NCI-H2107 (cell line): ENCODE measurements at places on chromosomes 6 and 20.

GRCh38 chr6:168794491-168794890 is 353.5 kb downstream of the SMOC2 start:
- DNase-seq = no peak

DNA sequence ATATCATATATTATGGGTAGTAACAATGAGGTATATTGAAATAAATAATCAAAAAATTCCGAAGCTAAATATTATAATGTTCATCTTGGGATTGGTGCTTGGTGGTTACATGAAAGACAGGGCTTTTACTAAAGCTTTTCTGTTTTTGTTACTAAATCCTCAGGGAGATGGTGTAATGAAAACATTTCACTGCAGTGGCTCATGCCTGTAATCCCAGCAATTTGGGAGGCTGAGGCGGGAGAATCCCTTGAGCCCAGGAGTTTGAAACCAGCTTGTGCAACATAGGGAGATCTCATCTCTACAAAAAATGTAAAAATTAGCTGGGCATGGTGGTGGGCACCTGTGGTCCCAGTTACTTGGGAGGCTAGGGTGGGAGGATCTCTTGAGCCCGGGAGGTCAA is 42.9 kb downstream of the AFG1L start:
- no peak for DNase-seq

DNA sequence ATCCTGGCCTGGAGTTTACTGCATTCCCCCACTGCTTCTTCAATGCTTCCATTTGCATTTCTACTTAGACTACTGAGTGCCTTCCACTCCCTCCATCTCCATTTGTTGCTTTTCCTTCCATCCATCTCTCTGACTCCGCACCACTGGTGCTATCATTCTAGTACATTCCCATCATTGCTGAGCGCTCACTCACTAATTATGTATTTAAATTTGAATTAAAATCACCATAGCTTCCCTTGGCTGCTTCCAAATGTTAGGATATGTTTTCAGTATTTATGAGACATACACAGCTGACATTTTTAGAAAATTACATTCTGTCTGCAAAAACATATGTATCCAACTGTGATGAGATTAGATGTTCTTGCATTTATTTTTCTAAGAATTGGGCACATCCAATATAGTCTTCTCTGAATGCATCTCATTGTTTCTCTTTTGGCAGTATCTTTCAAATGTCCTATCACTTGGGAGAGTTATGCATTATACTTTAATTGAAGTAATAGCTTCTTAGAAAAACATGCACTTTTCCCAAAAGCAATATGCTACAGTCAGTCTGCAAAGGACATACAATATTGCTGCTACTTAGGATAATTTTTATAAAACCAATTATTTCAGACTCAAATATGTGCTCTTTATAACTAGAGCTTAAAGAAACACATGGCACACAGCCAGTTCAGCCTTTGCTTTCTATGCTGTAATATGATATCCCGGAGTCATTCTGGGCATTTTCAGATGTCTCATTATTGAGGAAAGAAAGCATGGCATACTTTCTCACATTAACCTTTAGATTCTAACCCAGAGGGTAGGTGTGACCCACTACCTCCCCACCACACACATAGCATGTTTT is 12.1 kb upstream of the COL21A1 start:
- DNase-seq = no peak

GRCh38 chr20:16647875-16648597 is 74.8 kb upstream of the KIF16B start:
- no peak for DNase-seq

- DNase-seq = no peak
Measured at GRCh38 chr6:165056292-165056691, 253.1 kb downstream of the C6orf118 start.

DNA sequence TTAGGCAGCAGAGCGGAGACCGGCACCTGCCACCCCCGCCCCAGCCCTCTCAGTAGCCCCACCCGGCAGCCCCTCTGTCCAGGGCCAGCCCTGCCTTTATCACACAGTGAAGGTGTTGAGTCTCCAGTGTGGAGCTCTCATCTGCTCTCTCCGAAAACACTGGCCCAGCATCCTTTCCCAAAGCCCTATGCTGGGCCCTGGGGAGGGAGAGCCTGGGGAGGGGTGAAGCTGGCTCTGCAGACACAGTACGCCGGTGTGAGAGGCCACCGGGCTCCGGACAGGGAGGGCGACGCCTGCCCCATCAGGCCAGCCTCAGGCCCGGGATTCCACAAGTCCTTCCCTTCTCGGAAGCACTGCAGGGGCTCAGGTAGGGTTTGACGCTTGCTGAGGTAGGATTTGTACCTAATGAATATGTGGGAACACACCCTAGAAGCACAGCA is 186.9 kb downstream of the ERMARD start:
- DNase-seq = no peak

GRCh38 chr20:36093025-36093803 is 61.3 kb upstream of the EPB41L1 start:
- no peak for DNase-seq

DNA sequence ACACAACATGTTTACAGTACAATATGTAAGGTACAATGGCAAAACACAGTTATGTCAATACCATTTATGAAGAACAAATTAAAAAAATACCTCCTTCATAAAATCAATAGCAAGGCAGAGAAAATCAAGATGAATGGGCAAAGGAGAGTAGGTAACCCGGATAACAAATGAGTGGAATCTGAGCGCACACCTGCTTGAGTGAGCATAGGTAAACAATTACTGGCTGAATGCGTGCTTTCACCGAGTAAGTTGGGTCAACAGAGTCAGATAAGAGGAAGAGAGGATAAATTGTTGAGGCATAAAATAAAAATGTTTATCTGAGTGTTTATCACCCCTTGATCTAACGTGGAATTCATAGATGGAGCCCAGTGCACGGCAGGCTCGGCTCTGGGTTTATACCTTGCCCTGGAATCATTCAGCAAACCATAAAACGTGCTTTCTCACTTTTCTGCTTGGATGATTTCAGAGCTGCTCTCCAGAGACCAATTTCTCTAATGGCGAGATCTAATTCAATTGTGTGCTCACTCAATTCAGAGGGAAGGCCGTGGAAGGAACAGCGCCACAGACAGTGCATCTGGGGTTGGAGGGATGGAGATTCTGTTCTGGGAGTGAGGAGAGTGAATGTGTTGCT is 224.8 kb upstream of the MAP3K7 start:
- DNase-seq = peak; percentile 69

- DNase-seq = no peak
Measured at GRCh38 chr6:16057446-16057845, 71.4 kb upstream of the MYLIP start.

GRCh38 chr20:47144463-47144862 is 212.0 kb downstream of the ZMYND8 start:
- DNase-seq = no peak

DNA sequence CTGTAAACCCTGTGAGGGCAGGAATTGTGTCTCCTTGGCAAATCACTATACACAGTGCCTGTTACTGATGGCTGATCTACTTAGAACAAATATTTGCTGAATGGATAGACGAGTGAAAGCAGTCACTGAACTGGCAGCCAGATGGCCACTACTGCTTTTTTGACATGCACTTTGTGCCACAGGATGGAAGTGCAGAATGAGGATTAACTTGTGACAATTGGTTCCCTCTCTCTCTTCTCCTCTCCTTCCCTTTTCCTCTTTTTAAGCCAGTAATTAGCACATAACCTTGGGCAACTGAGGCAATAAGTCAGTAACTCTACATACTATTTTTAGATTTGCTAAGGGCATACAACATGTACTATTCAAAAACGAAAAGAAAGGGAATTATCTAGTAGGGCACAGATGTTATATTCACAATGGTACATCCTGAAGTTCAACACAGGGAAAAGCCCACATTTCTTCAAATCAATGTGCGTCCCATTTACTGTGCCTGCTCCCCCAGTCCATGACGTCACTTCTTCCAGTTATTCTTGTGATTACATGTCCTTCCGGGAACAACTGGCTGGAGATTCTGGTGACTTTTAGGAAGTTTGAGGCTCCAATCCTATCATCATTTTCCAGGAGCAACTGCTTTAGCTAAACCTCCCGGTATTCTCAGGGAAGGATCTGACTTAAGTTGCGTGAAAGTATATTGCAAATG is 17.0 kb upstream of the RPS6KA2 start:
- DNase-seq = no peak

DNA sequence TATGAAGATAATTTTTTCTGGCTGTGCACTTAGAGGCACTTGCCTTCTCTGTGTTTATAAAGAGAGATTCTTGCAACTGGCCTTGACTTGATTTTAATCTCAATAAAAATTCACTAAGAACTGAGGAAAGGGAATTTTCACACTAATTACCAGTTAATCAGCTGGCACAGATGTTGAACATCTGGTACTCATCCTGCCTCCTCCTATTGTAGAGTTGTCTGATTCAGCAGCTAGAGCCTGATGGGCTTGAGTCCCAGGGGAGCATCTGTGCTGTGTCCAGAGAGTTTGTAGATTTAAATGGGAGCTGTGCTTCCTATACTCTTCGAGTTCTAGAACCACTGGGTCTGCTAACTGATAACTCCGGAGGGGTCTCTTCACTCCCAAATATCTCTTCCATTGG is 284.4 kb upstream of the RNF24 start:
- no peak for DNase-seq

DNA sequence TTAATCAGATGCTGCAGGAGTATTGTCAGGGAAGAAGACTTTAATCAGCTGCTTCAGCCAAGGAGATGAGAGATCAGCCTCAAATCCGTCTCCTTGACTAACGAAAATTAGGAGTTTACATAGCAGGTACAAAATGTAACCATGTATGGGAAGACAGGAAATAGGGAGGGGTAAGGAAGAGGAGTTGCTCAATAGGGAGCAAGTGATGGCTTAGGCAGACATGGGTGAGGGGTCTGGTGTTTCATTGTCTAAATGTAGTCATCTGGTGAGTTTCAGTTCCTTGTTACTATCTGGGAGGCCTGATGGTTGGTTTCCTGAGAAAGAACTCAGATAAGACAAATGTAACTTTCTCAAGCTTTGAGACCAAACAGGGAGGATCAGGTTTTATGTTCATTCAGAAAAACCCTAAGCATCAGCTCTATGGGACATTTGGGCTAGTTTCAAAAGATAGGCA is 217.3 kb upstream of the SULF2 start:
- no peak for DNase-seq

GRCh38 chr20:62860924-62861691 is 514 bp downstream of the TCFL5 start:
- no peak for DNase-seq
